ENCODE measurements at places on chromosomes 3 and 15.

DNA sequence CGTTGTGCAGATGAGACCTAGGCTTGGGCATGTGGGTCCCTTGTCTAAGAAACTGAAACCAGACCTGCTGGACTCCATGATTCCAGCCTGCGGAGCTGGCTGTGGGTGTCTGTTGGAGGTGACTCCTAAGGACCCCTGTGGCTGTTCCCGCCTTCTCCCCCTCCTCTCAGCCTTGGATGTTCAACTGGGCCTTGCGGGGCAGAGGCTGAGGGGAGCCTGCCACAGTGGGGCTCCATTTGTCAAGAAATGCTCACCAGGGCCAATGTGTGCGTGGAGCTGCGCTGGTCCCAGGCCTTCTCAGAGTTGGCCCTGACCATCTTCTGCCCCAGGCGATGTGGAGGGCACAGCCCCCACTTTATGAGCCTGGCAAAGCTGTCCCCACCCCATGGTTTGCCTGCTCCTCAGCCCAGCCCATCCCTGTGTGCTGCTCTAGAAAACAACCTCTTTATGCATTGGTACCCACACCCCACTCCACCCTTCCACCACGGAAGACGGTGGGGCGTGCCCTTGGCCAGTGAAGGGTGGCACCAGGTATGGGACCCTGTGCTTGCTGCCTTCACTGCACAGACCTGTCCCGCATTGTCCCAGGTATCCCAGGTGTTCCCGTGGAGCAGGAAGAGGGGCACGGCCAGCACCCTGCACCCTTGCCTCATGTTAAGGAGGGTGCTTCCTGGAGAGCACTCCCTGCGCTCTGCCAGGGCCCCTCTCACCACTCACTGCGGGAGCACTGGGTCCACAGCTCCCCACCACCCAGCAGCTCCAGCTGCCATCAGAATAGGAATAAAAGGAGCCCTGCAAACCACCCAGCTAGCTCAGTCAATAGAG is 7.9 kb downstream of the MESP2 start:
- no peak for DNase-seq

GRCh38 chr3:78846718-78847117 is 921.1 kb downstream of the ROBO1 start:
- no peak for DNase-seq

GRCh38 chr3:181457756-181458155 is 254.0 kb upstream of the SOX2 start:
- no peak for DNase-seq

GRCh38 chr3:149481056-149481455 is 6.6 kb downstream of the TM4SF4 start:
- no peak for DNase-seq

GRCh38 chr3:38163117-38163840 is 2.1 kb upstream of the OXSR1 start:
- no peak for DNase-seq

GRCh38 chr3:55282994-55283393 is 204.1 kb downstream of the WNT5A start:
- no peak for DNase-seq

DNA sequence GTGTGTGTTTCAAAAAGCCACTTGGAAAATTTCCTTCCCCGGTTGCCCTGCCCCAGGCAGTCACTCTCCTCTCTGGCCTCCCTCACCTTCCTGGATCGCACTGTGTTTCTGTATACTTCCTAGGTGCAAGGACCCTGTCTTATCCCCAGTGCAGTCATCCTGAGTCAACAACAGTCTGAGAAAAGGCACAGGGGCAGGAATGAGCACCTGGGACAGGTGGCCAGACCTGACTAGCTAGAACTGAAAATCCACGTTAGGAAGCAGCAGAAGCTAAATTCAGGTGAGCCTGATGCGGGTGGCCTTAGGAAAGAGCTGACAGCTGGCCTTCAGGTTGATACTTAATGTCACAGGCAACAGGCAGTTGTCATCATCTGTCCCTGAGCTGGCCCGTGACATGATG is 62.9 kb upstream of the VGLL4 start:
- DNase-seq, result no peak

DNA sequence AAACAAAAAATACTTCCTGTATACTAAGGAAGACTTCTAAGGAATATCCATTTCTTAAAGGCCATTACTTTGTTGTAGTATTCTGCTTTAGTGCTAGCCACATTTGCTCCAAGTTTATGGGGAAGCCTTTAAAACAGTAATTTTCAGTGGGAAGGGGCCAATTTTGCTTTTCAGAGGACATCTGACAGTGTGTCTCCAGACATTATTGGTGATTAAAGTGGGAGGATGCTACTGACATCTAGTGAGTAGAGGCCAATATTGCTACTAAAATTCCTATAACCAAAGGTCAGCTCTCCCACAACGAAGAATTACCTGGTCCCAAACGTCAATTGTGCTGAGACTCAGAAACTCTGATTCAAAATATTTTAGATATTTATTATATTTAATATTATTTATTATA is 24.8 kb downstream of the SLC28A2 start:
- DNase-seq, result no peak

DNA sequence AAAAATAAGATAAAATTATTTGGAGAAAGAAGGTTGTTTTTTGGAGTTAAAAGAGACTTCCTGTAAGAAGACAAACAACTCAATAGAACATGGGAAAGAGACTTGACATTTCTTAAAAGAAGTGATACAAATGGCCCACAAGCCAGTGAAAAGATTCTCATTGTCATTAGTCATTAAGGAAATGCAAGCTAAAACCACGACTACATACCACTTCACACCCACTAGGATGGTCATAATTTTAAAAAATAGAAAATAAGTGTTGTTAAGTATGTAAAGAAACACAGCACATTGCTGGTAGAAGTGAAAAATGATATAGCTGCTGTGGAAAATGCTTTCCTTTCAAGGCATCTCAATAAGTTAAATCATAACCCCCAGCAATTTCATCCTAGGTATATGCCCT is 44.4 kb upstream of the GK5 start:
- DNase-seq, result no peak

- DNase-seq, result no peak
Measured at GRCh38 chr3:45826908-45827307, 15.0 kb downstream of the LZTFL1 start.

GRCh38 chr3:191727338-191727737 is 266.4 kb downstream of the PYDC2 start:
- no peak for DNase-seq

DNA sequence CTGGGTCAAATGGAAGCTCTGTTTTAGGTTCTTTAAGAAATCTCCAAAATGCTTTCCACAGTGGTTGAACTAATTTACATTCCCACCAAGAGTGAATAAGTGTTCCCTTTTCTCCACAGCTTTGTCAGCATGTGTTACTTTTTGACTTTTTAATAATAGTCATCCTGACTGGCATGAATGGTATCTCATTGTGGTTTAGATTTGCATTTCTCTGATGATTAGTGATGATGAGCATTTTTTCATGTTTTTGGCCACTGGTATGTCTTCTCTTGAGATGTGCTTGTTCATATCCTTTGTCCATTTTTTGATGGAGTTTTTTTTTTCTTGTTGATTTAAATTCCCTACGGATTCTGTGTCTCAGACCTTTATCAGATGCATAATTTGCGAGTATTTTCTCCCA is 745.0 kb upstream of the BCHE start:
- no peak for DNase-seq

- DNase-seq, result no peak
Measured at GRCh38 chr3:45003406-45003805, 22.7 kb upstream of the CLEC3B start.

GRCh38 chr3:78176869-78177268 is 1137.0 kb downstream of the ROBO2 start:
- no peak for DNase-seq

- DNase-seq, result no peak
Measured at GRCh38 chr15:55250941-55251340, 38.7 kb downstream of the RAB27A start.

DNA sequence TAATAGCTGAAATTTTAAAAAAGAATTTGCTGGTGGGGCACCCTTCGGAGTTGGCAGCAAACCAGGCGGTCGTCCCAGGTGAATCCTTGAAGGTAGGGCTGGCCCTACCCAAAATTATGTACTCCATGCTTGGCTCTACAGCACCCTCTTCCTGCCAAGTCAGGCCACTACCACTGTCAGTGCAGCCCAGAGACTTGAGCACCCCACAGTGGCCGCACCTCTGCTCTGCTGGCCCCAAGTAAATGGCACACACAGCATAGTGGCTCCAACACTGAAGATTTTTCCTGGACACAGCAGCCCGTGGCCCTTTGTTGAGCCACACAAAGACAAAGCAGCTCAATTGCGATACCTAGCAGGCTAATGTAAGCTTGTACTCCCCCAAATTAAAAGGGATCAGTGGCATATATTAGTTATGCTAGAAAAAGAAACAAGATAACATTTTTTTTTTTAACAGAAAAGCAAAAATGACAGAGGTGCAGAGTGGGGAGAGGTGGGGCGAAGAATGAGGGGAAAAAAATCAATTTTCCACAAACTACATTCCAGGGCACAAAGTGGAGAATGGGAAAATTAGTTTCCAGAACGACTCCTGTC is 250.5 kb downstream of the UACA start:
- peak; percentile 24 for DNase-seq

- no peak for DNase-seq
Measured at GRCh38 chr15:73426323-73426994, 16.5 kb upstream of the REC114 start.

- no peak for DNase-seq
Measured at GRCh38 chr15:61829514-61829889, 230.7 kb downstream of the VPS13C start.

GRCh38 chr15:26759986-26760385 is 12.9 kb downstream of the GABRB3 start:
- no peak for DNase-seq

- DNase-seq, result peak; percentile 10
Measured at GRCh38 chr15:89088605-89089315, 504 bp downstream of the ABHD2 start.

DNA sequence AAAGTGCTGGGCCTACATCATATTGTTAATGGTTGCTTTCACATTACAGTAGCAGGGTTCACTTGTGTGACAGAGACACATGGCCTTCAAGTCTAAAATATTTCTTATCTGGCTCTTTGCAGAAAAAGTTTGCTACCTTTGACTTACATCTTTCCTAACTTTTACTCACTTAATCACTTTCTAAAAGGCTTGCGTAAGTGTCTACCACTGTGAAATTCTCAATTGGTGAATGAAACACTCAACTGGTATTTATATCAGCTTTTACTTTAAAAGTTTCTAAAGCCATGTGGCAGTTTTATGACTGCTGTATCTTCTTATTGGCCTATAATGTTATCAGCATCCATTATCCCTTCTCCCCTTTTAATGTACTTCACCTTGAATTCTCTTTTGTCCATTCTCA is 554.5 kb downstream of the ZIC1 start:
- DNase-seq, result no peak

- DNase-seq, result no peak
Measured at GRCh38 chr15:26382444-26383072, 390.3 kb downstream of the GABRB3 start.

- no peak for DNase-seq
Measured at GRCh38 chr3:28188686-28189085, 52.7 kb upstream of the CMC1 start.

GRCh38 chr3:32243519-32243918 is 5.0 kb downstream of the CMTM8 start:
- DNase-seq, result no peak

DNA sequence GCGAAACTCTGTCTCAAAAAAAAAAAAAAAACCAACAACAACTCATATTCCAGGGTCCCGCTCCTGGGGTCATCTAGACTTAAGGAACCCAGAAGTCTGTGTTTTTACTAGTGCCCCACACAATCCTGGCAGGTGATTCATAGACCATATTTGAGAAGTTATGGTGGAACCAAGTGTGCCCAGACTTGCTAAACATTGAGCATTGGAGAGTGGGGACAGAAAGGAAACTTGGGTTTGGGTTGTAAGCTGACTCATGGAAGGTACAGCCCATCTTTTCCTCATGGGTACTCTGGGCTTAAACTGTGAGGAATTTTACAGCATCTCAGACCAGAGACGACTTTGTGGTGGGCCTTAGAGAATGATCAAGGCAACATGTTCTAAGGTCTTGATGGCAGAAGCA is 18.3 kb upstream of the IGF2BP2 start:
- DNase-seq, result no peak

DNA sequence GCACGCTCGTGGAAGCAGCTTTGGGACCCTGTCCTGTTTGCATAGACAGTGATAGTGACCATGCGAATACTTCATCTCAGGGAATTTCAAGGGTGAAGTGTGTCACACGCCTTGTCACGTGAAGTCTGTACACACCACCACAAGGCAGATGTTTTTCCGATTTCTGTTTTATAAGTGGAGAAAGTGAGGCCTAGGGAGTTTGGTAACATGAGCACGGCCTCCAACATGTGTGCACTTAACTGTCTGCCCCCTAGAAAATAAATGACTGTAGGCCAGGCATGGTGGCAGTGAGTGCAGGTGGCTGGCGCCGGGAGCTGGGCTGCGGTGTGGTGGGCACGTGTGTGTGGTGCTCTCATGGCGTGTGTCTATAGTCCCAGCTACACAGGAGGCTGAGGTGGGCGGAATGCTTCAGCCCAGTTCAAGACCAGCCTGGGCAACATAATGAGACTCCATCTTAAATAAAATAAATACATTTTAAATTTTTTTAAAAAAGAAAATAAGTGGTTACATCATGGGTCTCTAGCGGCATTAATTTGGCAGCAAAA is 42.0 kb downstream of the WHAMM start:
- DNase-seq, result no peak

DNA sequence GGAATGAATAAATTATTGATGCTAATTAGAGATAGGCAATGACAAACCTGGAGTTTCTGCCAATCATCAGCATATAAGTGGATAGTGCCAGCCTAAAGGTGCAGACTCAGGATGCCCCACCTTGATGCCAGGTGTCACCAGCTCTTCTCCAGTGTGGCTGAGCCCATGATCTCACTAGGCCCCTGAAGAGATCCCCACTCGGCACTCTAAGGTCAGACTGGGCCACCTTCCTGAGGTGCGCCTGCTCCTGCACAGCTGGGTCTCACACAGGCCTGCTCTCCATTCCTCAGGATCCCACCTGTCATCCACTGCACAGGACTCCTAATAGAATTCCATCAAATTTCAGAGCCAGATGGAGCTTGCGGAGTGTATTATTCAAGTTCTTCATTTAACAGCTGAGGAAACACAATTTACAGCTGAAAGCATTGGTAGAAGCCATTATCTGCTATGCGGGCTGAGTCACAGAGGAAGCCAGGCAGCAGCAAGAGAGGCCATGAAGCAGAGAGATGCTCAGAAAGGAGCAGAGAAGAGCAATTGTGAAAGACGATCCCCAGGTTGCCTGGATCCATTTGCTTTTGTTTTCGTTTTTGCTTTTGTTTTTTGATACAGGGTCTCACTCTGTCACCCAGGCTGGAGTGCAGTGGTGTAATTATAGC is 25.1 kb upstream of the FSTL1 start:
- DNase-seq, result no peak
